Stomach (tissue), 19 donors: ENCODE measurements at places on chromosomes 7 and 10. TPM values are rescaled to one million over a fixed set of nuclear protein-coding genes. Genes with fewer than 3 reads are reported as not detected.

GRCh38 chr7:48084727-48085432, 4.2 kb upstream of the UPP1 start:
- H3K27me3 ChIP-seq: no peaks in the 10 kb centered on the region
- peak overlapping the region; percentile 69 for H3K27ac ChIP-seq

DNA sequence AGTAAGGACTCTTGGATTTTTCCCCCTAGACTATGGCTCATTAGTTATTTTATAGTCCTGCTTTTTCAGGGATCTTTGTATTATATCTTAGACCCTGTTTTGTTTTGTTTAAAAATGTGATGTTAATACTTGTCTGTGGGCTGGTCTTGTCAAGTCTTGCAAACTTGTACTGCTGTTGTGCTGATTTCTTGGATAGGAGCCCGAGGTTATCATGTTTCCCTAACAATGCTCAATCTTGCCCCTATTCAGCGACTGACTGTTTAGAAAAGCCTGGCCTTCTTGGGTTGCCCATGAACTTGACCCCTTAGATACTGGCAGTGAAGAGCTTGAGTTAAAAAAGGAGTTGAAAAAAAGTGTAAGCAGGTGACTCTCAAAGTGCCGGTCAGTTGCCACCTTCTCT, 115.7 kb downstream of the KIAA1217 start:
- H3K4me3 ChIP-seq: no peak overlapping the region
- no peak for DNase-seq
- H3K4me1 ChIP-seq: peaks cover 15% of the 10 kb centered on the region
- H3K27me3 ChIP-seq: no peaks in the 10 kb centered on the region
- H3K36me3 ChIP-seq: no peaks in the 10 kb centered on the region
- no peak overlapping the region for H3K27ac ChIP-seq

DNA sequence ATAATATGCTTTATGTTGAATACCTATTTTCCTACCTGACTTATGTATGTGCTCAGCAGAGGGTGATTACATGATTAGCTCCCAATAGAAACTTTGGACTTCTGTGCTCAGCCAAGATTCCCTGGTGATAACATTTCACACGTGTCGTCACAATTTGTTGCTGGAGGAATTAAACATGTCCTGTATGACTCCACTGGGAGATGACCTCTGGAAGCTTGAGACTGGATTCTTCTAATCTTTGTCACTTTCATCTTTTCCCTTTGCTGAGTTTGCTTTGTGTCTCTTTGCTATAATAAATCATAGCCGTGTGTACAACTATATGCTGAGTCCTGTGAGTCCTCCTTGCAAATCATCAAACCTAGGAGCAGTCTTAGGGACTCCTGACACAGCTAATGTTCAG, 120.9 kb upstream of the LRRTM3 start:
- no peaks in the 10 kb centered on the region for H3K27me3 ChIP-seq
- peak; percentile 19 for DNase-seq
- H3K27ac ChIP-seq: no peak overlapping the region

The SLC39A12 gene
- not detected for total RNA-seq

The ZNF655 gene
- 92.4 TPM for total RNA-seq

- H3K4me1 ChIP-seq: no peaks in the 10 kb centered on the region
- H3K36me3 ChIP-seq: no peaks in the 10 kb centered on the region
- H3K27me3 ChIP-seq: no peaks in the 10 kb centered on the region
- H3K27ac ChIP-seq: no peak overlapping the region
These were observed 98.2 kb downstream of the AHR start for GRCh38 chr7:17396692-17397091.

DNA sequence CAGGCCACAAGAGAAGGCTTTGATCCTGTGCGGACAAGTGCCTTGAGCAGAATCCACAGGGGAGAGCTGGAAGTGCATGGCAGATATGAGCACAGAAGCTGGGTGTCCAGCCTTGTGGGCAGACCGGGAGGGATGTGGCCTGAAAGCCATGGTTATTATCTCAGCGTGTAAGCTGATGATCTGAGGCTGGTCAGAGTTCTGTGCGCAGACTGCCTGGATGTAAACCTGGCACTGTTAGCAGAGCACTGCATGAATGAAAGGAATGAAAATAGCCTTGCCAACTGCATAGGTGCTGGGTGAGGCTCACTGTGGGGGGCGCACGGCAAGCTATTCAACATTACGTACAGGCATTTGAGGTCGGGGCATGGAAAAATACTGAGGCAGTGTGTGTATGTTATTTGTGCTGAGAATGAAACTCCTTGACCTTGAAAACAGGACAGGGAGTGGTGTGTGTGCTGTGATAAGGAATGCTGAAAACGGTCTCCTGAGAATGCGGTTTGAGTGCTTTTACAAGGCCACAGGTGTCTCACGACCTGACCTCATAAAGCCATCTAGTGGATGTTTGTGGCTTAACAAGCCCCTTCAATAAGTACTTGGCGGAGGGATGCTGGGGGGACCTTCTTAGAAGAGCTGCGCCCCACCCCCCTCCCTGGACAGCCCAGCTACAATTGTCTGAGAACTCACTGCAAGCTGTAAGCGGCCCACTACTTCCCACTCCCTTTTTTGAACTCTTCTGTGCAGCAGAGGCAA, 18.7 kb downstream of the AKR1C1 start:
- peak overlapping the region; percentile 84 for H3K27ac ChIP-seq
- DNase-seq: peak; percentile 91
- peaks cover 18% of the 10 kb centered on the region for H3K36me3 ChIP-seq
- H3K4me1 ChIP-seq: peaks cover 4% of the 10 kb centered on the region

DNA sequence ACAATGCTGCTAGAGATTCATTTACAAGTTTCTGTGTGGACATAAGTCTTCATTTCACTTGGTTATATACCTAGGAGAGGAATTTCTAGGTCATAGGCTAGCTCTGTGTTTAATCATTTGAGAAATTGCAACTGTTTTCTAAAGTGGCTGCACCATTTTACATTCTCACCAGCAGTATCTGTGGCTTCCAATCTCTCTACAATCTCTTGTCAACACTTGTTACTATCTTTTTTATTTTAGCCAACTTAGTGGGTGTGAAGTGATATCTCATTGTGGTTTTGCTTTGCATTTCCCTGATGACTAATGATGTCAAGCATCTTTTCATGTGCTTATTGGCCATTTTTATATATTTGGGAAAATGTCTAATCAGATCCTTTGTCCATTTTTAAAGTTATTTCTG, 53.0 kb upstream of the DRGX start:
- no peaks in the 10 kb centered on the region for H3K27me3 ChIP-seq
- H3K4me1 ChIP-seq: no peaks in the 10 kb centered on the region
- no peak for DNase-seq
- no peak overlapping the region for H3K4me3 ChIP-seq
- H3K36me3 ChIP-seq: no peaks in the 10 kb centered on the region

The HSPA12A gene
- 2.9 TPM for total RNA-seq
